ENCODE measurements at places on chromosomes 13 and 19.
A peak's percentile ranks its signal among the peaks of the same experiment; 100 is the strongest.

DNA sequence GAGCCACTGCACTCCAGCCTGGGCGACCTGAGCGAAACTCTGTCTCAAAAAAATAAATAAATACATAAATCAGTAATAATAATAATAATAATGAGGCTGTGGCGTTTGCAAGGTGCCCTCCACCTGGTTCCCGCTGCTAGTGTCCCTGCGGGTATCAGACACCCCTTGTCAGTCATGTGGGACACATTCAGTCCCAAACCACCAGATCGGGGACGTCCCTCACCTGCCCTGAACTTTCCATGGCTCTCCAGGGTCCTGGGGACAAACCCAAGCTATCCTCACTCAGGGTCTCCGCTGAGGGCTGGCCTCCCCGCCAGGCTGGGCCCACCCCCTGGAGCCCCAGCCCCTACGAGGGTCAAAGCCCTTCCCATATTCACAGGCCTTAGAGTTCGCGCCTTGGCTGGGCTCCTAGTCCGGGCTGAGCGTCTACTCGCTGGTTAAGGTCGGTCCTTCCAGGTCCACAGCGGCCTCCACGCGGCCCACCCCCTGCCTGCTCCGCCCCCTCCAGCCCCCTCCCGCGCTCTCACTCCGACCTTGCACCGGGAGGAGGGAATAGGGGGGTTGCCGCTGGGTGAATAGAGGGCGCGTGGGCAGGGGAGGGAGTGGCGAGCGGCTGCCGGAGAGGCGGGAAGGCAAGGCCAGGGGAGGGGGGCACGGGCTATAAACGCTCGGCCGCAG lies 349 bp upstream of the KISS1R start:
- no peak for DNase-seq

- peak; percentile 19 for DNase-seq
Observed at GRCh38 chr19:2578391-2578890, 102.5 kb downstream of the GADD45B start.

GRCh38 chr19:18090545-18091216 lies 3.9 kb upstream of the IL12RB1 start:
- DNase-seq: no peak

DNA sequence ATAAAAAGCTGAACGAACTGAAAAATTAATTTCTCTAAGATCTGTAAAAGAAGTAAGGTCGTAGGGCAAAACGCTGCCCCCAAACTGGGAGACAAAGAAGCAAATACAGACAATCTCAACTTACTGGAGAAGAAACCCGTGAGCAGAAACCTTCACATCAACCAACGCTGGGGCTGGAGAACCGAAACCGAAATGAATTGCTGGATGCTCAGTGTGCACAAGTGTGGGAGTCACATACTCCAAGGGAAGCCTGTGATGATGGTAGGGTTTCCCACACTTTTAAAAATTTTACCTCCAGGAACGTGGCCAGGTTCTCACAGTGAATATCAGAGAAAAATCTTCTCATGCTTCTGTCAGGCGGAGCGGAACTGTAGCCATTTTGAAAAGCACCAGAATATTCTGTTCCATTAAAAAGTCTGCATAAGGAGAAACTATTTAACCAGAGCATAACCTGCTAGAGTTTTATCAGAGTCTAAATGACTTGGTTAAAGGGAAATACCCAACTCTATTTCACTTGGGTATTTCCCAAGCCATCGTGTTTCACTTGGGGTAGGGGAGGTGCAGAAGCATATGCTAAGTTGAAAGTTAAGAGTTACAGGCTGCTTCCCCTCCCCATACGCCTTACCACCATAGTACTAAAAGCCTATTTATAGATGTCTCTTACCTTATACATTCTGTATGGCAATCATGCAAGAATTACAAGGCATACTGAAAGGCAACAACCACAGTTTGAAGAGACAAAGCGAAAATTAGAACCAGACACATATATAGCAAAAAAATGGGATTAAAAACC lies 110.5 kb upstream of the SLITRK1 start:
- DNase-seq: no peak

- DNase-seq: no peak
Observed at GRCh38 chr13:21579754-21580316, 24.1 kb downstream of the MICU2 start.

DNA sequence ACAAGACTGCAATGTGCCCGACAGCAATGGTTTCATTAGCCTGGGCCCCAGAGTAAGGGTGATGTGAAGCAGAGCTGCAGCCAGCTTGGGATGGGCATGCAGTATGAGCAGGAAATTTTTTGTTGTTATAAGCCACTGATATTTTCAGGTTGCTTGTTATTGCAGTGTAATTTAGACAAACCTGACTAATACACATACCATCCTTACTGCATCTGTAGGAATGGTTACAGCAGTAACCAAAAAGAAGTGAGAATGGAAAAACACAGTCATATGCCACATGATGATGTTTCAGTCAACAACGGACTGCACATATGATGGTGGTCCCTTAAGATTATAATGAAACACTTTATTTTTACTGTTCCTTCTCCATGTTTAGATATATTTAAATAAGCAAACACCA lies 8.6 kb upstream of the POMP start:
- DNase-seq: no peak

GRCh38 chr13:39189778-39190177 lies 151.5 kb downstream of the NHLRC3 start:
- DNase-seq: no peak

DNA sequence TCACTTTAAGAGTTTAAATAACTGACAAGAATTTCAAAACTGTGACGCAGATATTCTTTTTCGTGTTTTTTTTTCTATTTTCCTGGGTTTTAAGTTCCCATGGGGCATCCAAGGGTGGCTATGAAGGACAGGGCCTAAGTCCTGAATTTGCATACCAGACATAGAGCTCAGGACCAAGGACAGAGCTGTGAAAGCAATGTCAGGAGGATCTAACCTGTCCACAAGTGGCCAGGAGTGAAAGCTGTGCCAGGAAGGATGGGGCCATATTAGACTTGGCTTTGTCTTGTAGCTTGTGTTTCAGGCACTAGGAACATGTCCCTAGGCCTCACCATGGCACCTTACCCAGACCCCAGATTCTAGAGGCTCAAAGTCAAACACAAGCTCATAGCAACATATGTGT lies 289.4 kb upstream of the MIR17HG start:
- no peak for DNase-seq

DNA sequence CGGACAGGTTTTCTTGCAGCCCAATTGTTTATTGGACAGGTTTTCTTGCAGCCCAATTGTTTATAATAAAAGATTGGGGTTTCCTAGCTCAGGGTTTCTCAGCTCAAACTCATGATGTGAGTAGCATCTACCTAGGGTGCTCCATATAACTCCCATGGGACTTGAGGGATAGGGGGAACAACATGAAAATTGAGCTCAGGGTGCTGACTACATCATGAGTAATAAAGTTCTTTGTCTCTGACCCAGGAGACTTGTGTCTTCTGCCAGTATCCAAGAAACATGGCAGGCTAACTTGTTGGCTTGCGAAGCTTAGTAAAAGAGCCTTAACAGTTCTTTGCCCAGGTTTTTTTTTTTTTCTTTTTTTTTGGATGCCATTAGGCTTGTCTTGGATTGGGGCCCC lies 59.2 kb upstream of the MYCBP2 start:
- no peak for DNase-seq

GRCh38 chr19:4064496-4065260 lies 2.0 kb downstream of the ZBTB7A start:
- DNase-seq: peak; percentile 79

DNA sequence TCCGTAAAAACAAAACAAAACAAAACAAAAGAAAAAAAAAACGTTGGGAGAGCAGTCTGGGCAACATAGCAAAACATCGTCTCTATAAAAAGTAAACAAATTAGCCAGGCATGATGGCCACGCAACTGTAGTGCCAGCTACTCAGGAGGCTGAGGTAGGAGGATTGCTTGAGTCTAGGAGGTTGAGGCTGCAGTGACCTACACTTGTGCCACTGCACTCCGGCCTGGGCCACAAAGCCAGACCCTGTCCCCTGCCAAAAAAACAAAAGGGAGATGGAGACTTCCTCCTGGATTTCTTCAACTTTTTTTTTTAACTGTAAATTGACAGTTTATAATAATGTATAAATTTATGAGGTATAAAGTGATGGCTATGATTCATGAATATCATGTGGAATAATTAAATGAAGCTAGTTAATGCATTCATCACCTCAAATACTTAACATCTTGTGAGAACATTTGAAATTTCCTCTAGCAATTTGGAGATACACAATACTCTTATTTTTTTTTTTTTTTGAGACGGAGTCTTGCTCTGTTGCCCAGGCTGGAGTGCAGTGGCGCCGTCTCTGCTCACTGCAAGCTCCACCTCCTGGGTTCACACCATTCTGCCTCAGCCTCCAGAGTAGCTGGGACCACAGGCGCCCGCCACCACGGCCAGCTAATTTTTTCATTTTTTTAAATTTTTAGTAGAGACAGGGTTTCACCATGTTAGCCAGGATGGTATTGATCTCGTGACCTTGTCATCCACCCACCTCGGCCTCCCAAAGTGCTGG lies 1.9 kb downstream of the PDCD2L start:
- no peak for DNase-seq

GRCh38 chr13:106696140-106696539 lies 128.2 kb upstream of the ARGLU1 start:
- no peak for DNase-seq

DNA sequence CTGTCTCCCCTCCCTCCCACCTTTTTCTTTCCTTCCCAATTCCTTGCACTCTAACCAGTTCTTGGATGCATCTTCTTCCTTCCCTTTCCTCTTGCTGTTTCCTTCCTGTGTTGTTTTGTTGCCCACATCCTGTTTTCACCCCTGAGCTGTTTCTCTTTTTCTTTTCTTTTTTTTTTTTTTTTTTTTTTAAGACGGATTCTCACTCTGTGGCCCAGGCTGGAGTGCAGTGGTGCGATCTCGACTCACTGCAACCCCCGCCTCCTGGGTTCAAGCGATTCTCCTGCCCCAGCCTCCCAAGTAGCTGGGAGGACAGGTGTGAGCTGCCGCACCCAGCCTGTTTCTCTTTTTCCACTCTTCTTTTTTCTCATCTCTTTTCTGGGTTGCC lies 6.9 kb downstream of the MYADM start:
- no peak for DNase-seq

DNA sequence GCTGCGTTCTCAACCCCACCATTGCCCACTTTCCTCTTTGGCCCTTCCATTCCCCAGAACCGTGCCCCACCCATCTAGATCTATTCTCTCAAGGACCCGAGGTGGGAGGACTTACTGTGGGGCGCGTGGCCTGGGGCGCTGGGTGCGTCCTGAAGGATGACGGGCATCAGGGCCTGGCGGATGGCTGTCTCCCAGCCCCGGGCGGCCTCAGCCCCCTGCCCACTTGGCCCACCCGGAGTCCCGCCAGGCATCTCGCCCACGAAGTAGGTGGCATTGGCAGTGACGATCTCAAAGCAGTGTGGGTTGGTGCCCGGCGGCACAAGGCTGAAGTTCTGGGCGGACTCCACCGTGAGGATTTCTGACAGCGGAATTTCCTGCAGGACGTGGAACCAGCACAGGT lies 23.2 kb downstream of the PRKD2 start:
- no peak for DNase-seq

GRCh38 chr13:109712124-109712722 lies 74.2 kb downstream of the IRS2 start:
- no peak for DNase-seq

GRCh38 chr19:2661615-2662014 lies 40.9 kb downstream of the GNG7 start:
- DNase-seq: no peak

DNA sequence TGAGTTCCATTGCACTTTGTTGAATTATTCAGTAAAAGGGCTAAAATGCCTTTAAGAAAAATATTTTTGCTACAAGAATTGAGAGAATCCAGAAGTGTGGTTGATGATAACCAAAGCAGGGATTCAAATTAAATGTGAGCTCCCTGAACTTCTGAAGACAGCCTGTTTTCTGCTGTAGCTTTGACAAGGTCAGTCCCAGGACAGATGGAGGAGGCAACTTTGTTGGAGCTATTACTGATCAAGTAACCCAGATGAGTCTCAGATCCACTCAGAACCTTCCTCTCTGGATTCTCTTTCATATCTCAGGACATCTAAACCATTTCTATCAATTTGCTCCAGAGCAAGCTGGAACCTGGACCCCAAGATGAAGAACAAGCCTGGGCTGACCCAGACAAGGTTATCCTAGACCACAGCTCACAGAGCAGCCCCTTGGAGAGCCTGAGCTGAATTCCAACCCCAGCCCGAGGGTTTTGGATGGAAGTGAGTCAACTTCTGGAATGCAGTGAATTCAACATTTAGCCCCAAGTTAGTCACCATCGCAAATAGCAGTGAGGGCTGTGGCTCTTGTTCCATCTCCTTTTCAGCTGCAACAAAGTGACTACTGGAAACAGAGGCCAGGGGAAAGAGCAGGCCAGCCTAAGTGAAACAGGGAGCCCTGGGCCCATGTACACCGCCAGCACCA lies 137.8 kb upstream of the TSC22D1 start:
- DNase-seq: no peak

DNA sequence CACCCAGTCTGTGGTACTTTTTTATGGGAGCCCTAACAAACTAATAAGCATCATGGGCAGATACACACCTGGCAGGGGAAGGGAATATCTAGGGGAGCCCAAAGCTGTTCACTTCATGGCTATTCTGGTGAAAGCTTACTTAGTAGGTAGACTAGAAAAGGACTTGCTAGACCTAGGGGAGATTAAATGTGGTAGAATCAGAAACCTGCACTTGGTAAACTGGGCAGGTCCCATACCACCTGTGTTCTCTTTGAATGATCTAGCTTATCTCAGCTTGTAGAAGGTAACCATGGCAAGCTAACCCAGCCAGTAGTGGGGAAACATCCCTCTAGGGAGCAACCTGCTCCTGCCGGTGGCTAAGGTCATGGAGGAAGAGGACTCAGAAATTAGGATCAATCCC lies 113.9 kb upstream of the TMTC4 start:
- no peak for DNase-seq

- DNase-seq: no peak
Observed at GRCh38 chr19:46552891-46553290, 48.2 kb upstream of the CALM3 start.

- no peak for DNase-seq
Observed at GRCh38 chr13:26558987-26559386, 1.5 kb downstream of the WASF3 start.

DNA sequence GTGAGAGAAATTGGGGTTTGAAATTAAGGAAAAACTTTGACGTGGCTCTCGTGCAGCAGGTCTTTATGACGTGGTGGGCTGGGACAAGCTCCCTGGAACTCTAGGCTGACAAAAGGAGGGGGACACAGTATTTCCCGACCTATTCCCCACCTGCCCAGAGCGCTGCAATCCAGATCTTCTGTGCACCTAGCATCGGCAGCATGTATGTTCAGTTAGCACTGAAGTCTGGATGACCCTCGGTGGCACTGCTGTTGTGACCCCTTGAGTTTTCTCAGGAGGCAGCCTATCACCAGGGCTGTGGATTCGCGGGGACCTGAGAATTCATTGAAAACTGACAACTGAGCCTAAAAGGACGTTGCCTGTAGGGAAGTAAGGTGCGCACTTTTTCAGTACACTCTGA lies 9.1 kb upstream of the ZNF536 start:
- DNase-seq: no peak

- DNase-seq: no peak
Observed at GRCh38 chr13:108996430-108996829, 367.0 kb downstream of the MYO16 start.

DNA sequence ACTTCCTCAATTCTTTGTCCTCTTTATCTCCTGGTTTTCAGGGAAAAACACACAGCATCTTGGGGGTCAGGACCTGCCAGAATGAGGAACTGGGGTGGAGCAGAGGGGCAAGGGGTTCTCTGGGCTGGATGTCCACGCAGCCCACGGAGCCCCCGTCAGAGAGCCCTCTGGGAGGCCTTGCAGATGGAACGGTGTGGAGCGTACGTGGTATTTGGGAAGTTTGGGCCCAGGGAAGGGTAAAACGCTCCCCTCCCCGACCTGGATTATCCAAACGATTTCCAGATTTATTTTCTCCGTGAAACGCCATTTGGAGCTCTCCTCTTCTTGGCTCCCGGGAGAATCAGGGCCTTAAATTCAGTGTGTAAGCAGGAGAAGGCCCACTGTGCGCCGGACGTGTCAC lies 51.7 kb upstream of the ZNF536 start:
- DNase-seq: no peak
